ENCODE measurements at places on chromosomes 2 and 18. TPM values are rescaled to one million over a fixed set of nuclear protein-coding genes. Genes with fewer than 3 reads are reported as not detected.

MATN3 gene
- total RNA-seq = not detected

ALPI gene
- total RNA-seq = 473 TPM

CHST9 gene
- total RNA-seq = not detected

CACNB4 gene
- 4.1 TPM for total RNA-seq

FBXO15 gene
- not detected for total RNA-seq

COL4A3 gene
- total RNA-seq = 7.1 TPM

AOX1 gene
- 36.3 TPM for total RNA-seq

DPYSL5 gene
- total RNA-seq = not detected

RNU2-63P gene
- total RNA-seq = not detected

INHBB gene
- 1.1 TPM for total RNA-seq

TUBA4B gene
- total RNA-seq = not detected

GRCh38 chr18:57054891-57055290 lies 92.0 kb upstream of the BOD1L2 start:
- DNase-seq = no peak

GRCh38 chr2:147088871-147089270 lies 756.0 kb upstream of the ACVR2A start:
- DNase-seq = no peak

DNA sequence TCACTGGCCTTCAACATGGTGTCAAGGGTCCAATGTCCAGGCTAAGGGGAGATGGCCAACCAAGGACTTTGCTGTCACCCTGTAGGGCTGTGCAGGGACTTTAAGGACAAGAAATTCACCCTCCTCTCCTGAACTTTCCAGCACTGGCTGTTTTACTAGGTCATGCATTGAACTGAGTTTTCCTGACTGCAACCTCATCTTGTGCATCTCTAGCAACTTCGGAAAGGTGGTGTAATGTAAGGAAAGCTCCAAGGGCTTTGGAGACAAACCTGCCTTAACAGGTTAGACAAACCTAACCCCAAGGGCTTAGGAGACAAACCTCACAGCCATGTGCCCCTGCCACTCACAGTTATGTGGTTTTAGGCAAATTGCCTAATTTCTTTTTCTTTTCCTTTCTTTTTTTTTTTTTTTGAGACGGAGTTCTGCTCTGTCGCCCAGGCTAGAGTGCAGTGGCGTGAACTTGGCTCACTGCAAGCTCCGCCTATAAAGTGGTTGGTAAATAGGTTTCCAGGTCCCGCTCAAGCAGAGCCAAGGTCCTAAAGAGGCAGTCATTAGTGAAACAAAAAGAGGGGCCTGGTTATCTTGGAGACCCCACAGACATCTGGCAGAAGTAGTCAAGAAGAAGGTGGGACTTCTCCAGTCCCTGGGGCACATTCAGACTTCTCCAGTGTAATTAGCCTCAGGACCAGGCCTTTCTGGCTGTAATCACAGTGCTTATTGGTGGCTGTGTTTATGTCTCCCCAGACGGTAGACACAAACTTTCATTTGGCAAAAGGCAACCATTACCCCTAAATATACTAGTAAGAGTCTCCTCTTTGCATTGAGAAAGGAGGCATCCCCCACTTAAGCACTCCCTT lies 37.6 kb upstream of the PMAIP1 start:
- DNase-seq = no peak

GRCh38 chr2:198717451-198717850 lies 740.3 kb downstream of the SATB2 start:
- no peak for DNase-seq

DNA sequence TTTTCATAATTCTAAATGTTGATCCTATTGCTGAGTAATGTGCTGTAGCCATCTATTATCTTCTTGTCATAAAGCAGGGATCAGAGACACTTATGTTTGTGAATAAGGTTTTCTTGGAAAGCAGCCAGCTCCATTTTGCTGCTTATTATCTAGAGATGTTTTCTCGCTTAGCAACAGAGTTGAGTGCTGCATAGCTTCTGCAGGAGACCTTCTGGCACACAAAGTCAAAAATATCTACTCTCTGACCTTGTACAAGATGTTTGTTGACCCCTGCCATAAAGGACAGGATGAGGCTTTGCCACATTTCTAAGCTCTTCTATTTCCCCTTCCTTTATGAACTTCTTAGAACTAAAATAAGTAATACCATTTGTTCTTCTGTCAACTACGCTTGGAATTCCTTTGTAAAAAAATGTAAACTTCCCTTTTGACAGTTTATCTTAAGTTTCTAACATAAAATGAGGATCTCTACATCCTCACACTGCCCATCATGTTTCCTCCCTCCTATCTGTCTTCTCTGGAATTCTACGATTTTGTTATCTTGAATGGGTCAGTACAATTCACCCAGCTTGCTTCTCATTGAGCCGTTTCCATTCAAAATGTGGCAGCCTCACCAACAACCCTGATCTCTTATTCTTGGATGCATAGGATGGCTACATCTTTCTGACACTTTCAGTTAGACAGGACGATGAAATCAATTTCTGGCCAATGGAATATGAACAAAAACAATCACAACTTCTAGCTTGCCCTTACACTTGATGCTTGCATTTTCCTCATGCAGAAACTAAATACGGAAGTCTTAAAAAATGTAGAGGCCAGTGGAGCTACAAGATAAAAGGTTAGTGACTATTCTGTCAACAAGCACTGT lies 1377.0 kb downstream of the SUCLG1 start:
- DNase-seq = no peak

DNA sequence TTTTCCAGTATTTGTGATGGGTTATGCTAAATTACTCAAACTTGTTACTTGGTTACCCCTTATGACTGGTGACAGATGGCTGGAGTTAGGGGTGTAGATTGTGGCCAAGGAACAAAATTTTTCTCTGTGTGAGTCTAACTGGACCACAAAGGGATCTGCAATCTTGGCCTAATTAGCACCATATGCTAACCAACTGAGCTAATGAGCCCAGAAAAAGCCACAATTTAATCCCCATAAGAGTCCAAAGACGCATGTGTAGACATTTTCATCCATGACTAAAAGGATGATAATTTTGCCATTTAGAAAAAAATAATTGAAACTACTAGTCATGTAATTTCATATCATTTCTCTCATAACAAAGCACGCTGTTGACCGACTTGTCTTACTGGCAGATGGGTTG lies 151.2 kb downstream of the ABCA12 start:
- no peak for DNase-seq

GRCh38 chr2:217688494-217688893 lies 314.3 kb downstream of the TNS1 start:
- DNase-seq = no peak

GRCh38 chr2:50514901-50515300 lies 517.0 kb downstream of the NRXN1 start:
- no peak for DNase-seq

GRCh38 chr2:27072920-27073319 lies 1.5 kb upstream of the OST4 start:
- no peak for DNase-seq

- no peak for DNase-seq
Observed at GRCh38 chr18:28831908-28832307, 655.0 kb upstream of the CDH2 start.

DNA sequence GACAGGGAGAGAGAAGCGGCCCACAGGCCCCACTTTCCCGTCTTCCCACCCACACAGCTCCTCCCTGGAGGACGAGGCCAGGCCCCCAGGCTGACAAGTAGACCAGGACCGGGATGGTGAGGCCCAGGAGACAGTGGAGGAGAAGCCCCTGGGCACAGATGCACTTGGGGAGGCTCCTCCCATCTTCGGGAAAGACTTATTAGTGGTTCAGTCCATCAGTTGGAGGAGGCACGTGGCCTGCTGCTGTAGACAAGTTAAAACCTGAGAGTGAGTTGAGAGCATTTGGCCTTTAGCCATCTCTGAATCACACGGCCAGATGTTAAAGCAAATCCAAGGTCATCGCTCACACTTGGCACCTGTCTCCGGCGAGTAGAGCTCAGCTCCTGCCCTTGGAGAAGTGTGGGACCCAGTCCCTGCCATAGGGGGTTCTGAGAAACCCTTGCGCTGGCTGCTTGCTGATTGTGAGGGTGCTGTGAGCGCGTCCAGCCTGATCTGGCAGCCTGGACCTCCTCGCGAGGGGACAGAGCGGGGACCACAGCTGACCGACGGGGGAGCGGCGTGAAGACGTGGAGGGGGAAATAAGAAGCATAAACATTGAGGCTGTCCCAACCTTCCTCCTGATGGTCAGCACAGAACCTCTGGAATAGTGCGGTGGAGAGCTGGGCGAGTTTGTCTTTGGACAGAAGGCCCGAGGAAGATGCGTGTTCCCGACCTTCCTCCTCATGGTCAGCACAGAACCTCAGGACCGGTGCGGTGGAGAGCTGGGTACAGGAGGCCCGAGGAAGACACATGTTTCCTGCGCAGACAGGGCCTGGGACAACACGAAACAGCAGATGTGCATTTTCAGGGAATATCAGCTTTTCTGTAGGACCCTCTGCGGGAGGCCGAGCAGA lies 24.7 kb upstream of the ALLC start:
- DNase-seq = peak; percentile 39

- DNase-seq = no peak
Observed at GRCh38 chr2:40178971-40179370, 272.9 kb downstream of the SLC8A1 start.

- no peak for DNase-seq
Observed at GRCh38 chr18:74411475-74411874, 45.6 kb downstream of the DIPK1C start.

DNA sequence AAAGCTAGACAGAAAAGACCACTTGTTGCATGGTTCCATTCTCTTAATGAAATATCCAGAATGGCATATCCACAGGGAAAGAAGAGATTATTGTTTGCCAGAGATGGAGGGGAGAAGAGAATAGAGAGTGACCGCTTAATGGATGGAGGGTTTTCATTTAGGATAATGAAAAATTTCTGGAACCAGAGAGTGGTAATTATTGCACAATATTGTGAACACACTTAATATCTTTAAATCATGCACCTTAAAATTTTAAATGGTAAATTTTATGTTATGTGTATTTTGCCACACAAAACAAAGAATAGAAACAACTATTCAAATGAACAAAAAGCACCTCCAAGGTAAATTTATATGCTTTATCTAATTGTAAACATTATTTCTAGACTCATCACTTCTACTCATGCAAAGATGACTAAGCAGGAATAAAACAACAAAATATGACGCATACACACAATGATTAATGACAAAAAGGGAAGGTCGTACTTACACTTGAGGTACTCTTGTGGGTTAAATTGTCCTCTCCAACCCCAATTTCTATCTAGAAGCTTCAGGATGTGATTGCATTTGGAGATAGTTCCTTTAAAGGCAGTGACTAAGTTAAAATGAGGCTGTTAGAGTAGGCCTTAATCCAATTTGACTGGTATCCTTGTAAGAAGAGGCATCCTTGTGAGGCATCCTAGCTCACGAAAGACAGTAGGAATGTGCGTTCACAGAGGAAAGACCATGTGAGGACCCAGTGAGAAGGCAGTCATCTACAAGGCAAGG lies 18.7 kb upstream of the DHRS9 start:
- no peak for DNase-seq

- peak; percentile 21 for DNase-seq
Observed at GRCh38 chr2:88600038-88600465, 27.2 kb downstream of the EIF2AK3 start.

DNA sequence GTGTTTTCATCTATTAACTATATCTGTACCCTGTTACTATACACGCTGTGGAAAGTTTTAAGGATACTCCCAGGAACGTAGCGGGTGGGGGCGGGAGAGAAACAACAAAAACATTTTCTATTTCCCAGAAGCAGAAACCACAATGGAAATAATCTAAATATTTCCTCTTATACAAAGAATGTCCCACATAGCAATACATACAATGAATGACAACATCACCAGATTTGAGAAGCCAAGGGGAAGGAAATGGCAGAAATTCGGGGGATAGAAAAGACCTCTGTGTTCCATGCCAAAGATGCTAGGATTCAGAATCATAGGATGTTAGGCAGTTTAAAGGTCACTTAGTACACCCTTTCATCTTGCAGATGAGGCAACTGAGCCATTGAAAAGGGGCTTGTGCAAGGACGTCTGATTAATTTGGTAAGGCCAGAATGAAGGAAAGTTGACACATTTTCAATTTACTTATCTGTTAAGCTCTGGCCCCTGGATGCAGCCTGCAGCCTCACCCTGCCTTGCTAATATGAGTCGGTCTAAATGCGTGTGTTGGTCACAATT lies 41.1 kb upstream of the SCYGR1 start:
- DNase-seq = no peak

GRCh38 chr2:148177559-148177958 lies 156.7 kb downstream of the MBD5 start:
- no peak for DNase-seq

DNA sequence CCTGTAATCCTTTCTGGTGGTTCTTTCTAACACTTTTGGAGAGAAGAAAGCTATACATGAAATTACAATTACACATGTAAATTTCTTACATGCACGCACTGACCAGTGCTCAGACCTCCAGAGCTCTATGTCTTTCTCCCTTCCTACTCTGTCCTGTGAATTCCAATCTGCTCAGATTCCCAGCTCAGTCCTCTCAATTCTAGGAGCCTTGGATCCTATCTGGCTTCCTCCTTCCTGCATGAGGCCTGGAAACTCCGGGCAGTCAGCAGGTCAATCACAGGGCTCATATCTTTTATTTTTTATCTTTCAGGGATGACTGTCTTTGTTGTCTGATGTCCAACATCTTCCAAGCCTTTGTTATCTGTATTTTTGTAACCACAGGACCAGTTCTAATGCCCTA lies 56.0 kb downstream of the NEURL3 start:
- DNase-seq = no peak
